ENCODE measurements at places on chromosomes 13 and 19.

GRCh38 chr13:107803822-107804495, 411.4 kb downstream of the LIG4 start:
- DNase-seq, result no peak

DNA sequence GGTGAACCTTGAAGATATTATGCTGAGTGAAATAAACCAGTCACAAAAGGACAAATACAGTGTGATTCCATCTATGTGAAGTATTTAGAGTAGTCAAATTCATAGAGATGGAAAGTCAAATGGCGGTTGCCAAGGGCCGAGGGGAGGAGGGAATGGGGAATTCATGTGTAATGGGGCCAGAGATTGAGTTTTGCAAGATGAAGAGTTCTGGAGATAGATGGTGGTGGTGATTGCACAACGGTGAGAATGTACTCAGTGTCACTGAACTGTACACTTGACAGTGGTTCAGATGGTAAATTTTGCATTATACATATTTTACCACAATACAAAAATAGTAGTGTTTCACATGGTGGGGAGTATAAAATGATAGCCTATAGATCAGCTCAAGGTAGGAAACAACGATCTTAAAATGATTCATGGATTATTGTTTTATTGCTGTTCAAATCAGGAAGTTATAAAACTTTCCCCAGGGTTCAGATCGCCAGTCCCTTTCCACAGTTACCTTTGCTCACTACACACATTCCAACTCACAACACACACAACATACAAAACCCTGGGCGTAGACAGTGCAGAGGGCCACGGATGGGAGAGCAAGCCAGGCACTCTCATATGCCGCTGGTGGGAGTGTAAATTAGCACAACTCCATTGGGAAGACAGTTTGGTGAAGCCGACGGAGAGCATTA, 219.9 kb downstream of the ZIC5 start:
- DNase-seq, result no peak

DNA sequence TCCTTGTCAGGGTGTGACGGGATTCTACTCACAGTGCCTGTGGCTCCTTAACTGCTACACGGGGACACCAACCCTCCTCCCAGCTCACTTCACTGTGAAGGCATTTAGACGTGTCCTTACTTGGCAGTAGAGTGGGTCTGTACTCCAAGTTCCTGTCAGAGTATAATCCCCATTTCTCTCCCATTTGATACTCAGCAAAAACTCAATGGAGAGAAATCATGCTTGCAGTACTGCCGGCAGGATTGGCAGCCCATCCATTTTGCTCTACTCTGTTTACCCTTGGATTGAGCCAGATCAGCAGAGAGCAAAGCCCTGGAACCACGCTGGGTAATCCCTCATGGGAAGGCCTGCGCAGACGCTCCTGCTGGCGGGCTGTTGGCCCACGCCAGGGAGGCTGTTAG, 28.9 kb downstream of the ARL11 start:
- DNase-seq, result no peak

DNA sequence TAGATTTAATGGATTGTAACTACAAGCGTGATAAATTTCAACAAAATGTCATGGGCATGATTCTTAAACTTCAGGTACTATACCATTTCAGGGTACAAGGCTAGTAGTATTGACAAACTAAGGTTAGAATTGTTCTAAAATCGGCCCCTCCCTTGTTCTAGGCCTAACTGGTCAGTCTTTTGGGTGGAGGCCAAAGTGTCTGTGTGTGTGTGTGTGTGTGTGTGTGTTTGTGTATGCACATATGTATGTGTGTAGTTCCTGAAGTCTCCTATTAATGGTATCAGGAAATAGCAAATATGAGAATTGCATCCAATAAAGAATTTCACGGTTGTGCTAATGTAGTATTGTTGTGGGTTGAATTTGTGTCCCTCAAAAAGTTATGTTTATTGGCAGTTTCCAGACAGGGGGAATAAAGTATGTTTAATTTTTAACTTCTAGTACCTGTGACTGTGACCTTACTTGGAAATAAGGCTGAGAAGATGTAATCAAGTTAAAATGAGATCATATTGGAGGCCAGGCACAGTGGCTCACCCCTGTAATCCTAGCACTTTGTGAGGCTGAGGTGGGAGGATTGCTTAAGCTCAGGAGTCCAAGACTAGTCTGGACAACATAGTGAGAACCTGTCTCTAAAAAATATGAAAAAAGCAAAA, 119.2 kb downstream of the KLF5 start:
- no peak for DNase-seq

GRCh38 chr19:41886761-41887710, 4.1 kb downstream of the ARHGEF1 start:
- peak; percentile 64 for DNase-seq

DNA sequence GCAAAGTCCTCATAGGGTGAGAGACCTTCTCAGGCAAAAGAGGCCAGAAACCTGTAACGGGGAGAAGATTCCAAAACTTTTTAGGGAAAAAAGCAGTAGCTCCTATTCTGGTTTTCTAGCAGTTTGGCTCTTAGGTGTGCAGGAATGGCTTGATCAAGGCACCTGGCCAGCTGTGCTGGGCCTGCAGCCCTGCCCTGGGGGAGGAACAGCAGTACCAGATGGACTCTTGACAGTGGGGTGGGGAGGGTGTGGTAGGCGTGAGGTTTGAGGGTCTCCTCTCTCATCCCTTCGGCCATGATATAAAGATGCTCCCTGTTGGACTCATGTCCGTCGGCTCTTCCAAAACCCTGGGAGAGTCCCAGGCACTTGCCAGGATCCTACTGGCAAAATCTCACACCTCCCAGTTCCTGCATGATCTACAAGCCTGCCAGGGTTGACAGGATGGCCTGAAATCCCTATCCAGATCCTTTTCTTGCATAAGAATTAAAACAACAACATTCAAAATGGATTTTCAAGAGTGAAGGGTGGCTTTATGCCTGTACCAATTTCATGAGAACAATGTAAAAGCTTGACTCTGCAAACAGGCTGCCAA, 120.4 kb downstream of the IER2 start:
- DNase-seq, result no peak

- no peak for DNase-seq
Measured at GRCh38 chr13:105672881-105673280, 862.6 kb downstream of the EFNB2 start.

DNA sequence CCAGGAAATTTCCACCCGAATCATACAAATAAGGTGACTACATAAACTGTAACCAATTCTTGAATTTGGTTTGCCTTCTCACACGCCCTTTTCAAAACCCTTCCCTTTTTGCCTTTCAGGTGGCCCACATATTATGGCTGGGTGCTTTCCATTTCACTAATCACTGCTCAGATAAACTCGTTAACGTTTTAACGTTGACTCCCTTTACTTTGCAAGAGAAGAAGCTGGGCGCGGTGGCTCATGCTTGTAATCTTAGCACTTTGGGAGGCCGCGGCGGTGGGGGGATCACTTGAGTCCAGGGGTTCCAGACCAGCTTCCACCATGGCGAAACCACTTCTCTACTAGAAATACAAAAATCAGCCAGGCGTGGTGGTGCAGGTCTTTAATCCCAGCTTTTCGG, 19.8 kb upstream of the ZNF91 start:
- peak; percentile 44 for DNase-seq

DNA sequence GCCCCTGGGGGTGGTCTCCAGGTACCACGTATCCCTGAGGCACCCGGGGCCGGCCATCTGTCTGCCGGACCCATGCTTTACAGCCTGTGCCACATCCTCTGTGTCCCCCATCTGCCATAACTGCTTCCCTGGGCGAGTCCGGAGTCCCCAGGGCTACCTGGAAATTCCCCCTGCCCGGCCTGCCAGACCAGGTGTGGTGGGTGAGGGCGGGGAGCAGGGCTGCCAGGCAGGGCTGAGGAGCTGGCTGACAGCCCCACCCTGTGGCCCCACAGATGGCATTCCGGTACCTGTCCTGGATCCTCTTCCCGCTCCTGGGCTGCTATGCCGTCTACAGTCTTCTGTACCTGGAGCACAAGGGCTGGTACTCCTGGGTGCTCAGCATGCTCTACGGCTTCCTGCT, 10.3 kb upstream of the RELB start:
- no peak for DNase-seq

DNA sequence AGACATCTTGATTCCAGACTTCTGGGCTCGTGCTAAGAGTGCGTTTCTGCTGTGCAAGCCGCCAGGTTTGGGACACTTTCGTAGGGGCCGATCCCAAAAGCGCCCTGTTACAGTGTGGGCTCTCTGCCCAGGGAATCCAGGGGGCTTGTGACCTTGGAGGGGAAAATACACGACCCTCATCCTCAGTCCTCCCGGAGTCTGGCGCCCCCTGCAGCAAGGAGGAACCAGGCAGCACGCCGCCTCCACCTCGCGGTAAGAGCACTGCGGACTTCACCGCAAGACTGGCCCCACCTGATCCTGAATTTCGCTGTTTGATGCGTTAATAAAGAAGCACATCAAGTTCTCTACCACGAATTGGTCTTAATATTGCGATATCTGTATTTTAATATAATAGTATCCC, 5.2 kb downstream of the POLRMT start:
- peak; percentile 86 for DNase-seq

DNA sequence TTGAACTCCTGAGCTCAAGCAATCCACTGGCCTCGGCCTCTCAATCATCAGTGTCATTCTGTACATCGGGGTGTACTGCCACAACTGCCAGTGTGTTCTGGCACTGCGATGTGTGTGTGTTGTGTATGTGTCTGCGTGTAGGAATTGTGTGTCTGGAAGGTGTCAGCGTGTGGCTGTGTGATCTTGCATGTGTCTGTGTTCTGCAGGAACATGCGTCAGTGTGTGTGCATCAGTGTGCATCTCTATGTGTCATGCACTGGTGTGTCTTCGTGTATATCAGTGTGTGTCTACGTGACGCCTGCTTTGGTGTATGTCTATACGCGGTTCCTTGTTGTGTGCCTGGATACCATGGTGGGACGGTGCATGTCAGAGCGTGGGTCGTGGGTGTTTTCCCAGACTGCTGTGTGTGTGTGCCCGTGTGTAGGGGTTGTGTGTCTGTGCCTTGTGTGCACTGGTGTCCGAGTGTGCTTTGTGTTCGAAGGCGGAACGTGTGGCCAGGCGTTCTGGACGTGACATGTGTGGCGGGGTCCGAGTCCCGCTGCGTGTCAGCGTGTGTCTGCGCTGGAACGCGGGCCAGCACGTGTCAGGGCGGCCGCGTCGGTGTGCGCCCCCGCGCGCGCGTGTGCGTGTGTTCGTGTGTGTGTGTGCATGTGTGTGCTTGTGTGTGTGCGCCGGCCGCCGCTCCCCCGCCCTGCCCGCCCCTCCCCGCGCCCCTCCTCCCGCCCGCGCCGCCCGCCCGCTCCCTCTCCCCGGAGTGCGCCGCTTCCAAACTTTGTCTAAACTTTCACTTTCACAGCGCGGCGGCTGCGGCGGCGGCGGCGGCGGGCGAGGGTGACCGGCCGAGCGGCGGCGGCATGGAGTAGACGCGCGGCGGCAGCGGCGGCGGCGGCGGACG, at the start of gene NFIX:
Gene NFIX (plus strand): TSS at position 775 of the 895 bp plus-strand sequence. CDS start 363 bp downstream, outside the sequence.
- peak; percentile 60 for DNase-seq

DNA sequence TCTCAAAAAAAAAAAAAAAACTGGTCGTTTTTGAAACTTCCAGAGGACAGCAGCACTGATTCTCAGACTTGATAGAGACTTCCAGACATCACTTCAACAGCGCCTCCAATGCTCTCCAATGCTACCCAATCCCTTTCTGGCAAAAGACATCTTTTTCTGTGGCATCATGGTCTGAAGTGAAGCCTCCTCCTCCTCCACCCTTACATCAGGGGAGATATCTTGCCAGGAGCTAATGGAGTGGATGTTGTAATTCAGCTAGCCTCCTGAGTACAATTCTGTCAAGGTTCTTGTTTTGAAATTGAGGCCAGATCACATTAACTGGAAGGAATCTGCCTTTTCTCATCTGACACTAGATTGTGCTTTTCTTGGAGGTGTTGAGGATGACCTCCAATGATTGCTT, 24.2 kb downstream of the FXYD5 start:
- DNase-seq, result no peak

- peak; percentile 68 for DNase-seq
Measured at GRCh38 chr13:46321494-46322225, 65.4 kb downstream of the RUBCNL start.

- peak; percentile 55 for DNase-seq
Measured at GRCh38 chr13:20191311-20192157, 1.2 kb downstream of the GJB2 start.

GRCh38 chr19:37593996-37594303, 642 bp downstream of the ZNF571 start:
- DNase-seq, result no peak

DNA sequence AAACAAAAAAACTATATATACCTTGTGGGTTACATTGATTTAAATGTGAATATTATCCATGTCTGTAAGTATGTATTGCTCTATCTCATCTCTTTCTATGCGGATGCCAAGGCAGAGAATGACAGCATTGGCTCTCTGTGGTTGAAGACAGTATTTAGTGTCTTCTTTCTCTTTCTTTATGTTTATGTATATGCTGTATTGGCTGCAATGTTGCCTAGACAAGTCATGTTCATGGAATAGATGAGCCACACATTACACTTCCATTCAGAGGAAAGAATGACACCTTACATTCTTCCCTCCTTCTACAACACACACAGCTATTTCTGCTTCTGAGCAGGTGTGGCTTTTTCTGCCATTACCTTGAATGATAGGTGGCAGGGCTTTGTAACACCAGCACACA, 639.4 kb upstream of the MIR17HG start:
- no peak for DNase-seq

GRCh38 chr13:113176280-113176679, 17.8 kb downstream of the PROZ start:
- DNase-seq, result no peak

- peak; percentile 7 for DNase-seq
Measured at GRCh38 chr13:33026489-33027152, 10.4 kb downstream of the KL start.

- no peak for DNase-seq
Measured at GRCh38 chr13:26585136-26585535, 27.7 kb downstream of the WASF3 start.

GRCh38 chr13:42113478-42113877, 65.0 kb downstream of the DGKH start:
- no peak for DNase-seq

GRCh38 chr19:2166741-2167738, 3.3 kb downstream of the DOT1L start:
- DNase-seq, result peak; percentile 45

DNA sequence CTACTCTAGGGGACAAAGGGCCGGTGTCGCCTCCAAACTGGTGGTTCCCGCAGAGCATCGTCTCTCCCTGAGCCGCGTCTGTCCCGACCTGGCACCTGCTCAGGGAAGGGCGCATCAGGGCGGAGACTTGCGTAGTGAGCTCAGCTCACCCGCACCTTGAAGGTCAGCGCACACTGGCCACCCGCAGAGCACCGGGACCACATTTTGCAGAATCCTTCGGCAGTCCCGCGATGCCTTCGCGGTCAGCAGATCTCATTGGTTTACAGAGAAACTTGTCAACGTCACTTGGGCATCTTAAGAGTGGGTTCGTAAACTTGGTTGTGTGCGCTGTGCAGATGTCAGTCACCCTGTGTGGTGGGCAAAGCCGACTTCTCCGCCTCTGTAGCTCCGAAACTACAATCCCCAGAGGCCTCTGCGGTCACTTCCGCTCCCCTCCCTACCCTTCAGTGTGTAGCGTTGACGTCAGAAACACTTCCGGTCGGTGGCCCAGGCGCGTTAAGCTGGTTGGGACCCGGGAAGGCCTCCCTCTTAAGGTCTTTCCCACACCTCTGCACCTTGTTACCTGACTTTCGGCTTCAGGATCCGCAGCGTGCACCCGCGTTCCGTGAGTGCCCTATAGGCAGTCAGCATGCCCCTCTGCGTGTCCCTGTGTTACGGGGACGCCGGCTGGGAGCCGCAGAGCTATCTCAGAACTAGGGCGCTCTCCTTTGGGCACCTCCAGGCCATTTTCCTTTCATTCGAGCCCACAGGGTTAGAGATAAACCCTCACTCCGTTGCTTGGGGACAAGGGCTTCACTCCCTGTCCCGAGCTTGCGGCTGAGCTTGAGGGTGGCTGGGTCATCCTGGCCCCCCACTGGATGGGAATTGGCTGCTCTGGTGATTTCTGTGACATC, 36.5 kb upstream of the ZNF527 start:
- DNase-seq, result peak; percentile 98
